Mesothelial cell of epicardium (in vitro differentiated cells): ENCODE measurements at places on chromosomes 1 and 21. TPM values are rescaled to one million over a fixed set of nuclear protein-coding genes. Genes with fewer than 3 reads are reported as not detected.

- DNase-seq, result no peak
Observed at GRCh38 chr1:236341298-236341697, 52.8 kb upstream of the EDARADD start.

GRCh38 chr1:204480515-204480914, 14.1 kb downstream of the PIK3C2B start:
- no peak for DNase-seq

DNA sequence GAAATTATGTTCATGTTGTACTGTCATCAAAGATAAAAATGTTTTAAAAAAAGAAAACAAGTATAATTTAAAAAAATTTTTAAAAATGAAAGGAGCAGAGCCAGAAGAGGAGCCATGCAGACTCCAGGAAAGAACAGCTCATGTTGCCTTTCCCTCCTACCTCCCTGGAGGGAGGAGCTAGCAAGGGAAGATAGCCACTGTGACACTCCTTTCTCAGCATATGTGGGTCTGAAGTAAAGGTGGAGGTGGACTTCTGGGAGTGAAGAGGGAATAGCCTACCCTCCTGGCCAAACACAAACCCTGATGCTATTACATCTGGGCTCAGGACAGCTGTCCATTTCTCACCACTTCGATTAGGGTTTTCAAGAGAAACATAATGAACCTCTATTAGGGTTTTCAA, 54.2 kb downstream of the SLC2A1 start:
- DNase-seq, result no peak

AURKAIP1 gene
- total RNA-seq, result 75.5 to 78.6 TPM (median 78.3 TPM) in 3 replicates
